ENCODE measurements at places on chromosomes 12 and 14.

DNA sequence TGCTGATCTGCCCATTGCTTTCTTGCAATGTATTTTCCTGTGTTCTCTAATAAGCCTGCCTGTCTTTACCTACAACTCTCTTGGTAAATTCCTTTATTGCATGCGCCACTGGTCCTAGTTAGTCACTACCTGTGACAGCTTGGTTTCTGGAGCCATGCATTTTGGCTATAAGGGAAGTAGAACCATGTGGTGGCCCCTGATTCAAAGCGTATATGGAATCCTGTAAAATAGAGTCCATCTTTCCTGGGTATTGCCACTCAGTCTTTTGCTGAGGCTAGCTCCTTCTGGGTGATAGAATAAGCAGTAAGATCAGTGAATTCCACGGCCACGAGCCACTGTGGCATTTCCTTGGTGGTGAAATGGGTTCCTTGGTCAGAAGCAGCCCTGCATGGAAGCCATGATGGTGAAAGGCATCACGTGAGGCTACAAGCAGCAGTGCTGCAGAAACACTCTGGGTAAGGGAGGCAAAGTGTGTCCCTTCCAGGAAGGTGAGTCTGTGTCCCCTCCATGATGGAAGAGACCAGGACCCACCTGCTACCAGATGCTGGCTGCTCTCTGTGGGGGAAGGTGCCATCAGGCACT lies 19.6 kb downstream of the TNFAIP2 start:
- no peak for DNase-seq

DNA sequence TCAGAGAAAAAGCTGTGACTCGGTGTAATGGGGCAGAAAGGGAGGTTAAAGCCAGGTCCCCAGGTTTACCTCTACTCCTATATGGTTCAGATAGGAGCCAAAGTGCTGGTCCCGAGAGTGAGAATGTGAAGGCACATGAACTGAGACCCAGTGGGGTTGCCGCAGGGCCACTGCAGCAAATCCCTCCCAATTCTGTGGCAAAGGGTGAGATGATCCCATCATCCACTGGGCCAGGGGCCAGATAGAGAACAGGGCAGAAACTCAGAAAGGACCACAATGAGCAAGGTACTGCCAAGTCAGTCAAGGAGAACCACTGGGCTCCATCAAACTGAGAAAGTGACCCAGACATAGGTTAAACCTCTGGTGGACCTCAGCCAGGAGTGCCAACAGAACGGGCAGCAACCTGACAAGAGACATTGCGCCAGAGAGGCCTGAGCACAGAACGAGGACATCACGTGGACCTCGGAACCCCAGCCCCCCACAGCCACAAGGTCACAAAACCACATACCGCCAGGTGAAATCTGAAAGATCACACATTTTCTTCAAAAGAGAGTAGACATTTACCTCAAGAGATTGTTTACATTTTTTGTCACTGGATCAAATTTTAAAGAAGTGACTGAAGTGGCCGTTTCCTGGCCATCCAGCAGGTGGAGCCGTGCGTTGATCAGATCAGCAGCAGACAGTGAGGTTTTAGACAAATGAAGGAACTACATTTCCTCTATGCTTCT lies 20.5 kb upstream of the ITPR2 start:
- DNase-seq, result peak; percentile 73

GRCh38 chr14:90114554-90114953 lies 52.8 kb downstream of the KCNK13 start:
- DNase-seq, result no peak

DNA sequence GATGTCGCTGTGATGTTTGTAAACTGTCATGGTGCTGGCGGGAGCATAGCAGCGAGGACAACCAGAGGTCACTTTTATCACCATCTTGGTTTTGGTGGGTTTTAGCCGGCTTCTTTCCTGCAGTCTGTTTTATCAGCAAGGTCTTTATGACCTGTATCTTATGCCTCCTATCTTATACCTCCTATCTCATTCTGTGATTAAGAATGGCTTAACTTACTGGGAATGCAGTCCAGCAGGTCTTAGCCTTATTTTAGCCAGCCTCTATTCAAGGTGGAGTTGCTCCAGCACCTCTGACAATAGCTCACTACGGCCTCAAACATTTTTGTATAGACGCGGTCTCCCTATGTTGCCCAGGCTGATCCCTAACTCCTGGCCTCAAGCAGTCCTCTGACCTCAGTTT lies 53.7 kb downstream of the B4GALNT3 start:
- no peak for DNase-seq

- peak; percentile 38 for DNase-seq
These were observed 2.3 kb downstream of the KDM2B start for GRCh38 chr12:121578230-121579189.

DNA sequence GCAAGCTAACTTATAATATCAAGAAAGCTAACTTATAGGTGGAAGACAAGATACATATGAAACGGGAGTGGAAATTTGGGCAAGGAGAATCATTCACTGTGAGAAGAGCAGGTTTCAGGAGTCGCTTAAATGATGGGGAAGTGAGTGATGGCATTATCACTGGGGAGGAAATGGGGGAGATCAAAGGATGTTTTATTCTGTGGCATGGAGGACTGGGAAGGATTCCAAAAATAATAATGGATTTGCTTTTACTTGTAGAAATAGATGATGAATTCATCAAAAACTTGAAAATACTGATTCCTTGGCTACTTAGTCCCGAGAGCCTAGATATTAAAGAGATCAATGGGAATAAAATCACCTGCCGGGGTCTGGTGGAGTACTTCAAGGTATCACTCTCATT lies 47.8 kb downstream of the SAV1 start:
- DNase-seq, result no peak

GRCh38 chr12:92899386-92900001 lies 29.6 kb downstream of the EEA1 start:
- peak; percentile 80 for DNase-seq

DNA sequence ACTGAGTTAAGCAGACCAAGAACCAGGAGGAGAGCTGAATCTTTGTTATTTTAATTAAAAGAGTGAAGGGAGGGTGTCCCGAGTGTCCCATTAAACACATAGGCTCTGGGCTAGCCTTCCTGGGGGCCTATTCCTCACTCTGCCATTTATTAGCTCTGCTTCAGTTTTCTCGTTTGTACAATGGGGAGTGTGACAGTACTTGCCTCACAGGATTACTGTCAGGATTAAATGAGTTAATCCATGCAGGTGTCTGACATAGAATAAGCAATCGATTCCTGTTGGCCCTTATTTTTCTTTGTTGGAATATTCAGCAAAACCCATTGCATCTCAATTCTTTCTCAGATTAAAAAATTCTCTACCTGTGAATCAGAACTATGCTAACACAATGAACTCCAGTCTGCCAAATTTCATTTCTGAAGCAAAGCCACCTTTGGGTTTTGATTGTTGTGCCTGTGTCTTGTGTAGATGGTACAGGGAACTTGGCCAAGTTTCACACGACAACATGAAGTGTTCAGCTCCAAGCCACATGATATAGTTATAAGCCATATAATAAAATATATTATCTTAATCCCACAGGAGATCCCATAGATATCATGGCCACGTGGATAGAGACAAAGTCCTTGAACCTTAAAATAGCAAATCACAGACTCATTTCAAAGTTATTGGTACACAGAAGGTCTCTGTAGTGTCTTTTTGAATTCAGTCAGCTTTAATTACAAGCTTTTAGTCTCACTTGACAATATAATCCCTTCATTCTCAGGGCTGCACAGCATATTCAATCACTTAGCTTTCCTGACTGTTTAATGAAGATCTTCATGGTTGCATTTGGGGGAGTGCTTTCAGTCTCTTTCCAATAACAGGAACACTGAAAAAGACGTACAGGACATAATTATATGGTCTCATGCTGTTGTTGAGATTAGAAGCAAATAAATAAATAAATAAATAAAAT lies 34.4 kb upstream of the CRY1 start:
- DNase-seq, result no peak

GRCh38 chr14:46985529-46986380 lies 334.2 kb upstream of the RPL10L start:
- no peak for DNase-seq

- peak; percentile 69 for DNase-seq
These were observed at the start of gene RASSF3 for GRCh38 chr12:64610079-64610659. Gene RASSF3, plus strand, starts transcription at chr12:64610495. Its CDS starts 138 bp downstream, at chr12:64610633.

DNA sequence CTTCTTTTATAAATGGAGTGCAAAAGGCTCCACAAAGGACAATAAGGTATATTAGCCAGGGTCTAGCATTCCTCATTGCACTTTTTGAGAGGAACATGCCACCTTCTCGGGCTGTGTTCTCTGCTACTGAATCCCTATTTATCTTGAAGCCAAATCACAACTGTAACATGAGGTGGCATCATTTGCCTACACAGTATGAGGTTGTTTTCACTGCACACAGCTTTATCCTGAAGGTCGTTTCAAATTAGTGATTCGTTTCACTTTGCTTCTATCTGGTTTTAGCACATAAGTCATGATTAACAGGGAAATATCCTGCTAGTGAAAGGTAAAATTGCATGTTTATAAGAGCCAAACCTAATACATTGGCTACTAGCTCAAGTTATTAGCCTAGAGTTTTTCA lies 153.8 kb downstream of the SLC35F4 start:
- DNase-seq, result no peak

- peak; percentile 21 for DNase-seq
These were observed 30.6 kb upstream of the KICS2 start for GRCh38 chr12:64252681-64253080.

- DNase-seq, result no peak
These were observed 4.0 kb downstream of the NUDT14 start for GRCh38 chr14:105177082-105177481.

DNA sequence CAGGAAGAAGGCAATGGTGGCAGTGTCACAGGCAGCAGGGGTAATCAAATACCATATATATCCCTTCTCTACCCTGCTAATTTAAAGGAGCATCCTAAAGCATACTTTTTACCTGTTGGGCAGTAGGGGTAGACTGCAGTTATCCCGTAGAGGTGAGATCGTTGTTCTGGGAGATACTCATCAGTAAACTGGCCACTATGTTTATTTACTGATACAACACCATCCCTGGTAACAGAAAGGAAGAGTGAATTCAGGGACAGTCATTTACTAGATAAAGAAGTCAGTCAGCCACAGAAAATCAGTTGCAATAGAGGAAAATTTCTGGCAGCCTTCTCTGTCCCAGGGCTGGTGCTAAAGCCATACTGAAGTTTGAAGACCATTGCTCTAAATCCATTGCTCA lies 16.3 kb downstream of the RTRAF start:
- DNase-seq, result no peak

GRCh38 chr14:88541324-88541723 lies 13.5 kb downstream of the PTPN21 start:
- no peak for DNase-seq

- no peak for DNase-seq
These were observed 14.8 kb downstream of the DDX24 start for GRCh38 chr14:94066089-94066676.

DNA sequence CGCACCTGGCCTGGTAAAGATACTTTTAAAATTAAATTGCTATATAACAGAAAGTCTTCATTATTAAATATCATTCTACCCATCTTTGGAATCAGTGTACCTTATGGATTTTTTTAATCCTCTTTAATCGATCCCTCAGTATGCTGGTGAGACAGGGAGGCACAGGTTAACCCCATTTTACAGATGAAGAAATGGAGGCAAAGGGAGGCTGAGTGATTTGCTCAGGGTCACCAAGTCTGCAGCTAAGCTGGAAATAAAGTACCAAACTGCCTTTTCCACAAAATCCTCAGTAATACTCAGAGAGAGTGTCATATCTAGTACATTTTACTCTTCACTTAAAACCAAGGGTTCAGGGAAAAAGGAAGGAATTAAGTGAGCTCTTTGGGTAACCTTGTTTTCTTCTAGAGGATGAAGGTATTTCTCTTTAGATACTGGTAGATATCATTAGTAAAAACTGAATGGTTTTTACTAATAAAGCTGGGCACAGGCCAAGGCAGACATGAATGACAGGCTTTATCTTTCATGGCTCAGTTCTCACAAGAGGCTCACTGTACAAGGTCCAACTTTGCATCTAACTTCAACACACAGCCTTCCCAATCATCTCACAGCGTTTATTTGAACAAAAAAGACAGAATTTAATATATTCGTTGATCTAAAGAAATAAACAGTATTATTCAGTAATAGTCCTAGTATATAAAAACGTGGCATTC lies 35.3 kb upstream of the TTC7B start:
- no peak for DNase-seq

GRCh38 chr12:1922985-1923384 lies 4.5 kb upstream of the CACNA2D4 start:
- no peak for DNase-seq

- DNase-seq, result no peak
These were observed 16.4 kb downstream of the FOS start for GRCh38 chr14:75295061-75295461.

GRCh38 chr14:92945959-92946846 lies 23.3 kb downstream of the CHGA start:
- DNase-seq, result peak; percentile 43

DNA sequence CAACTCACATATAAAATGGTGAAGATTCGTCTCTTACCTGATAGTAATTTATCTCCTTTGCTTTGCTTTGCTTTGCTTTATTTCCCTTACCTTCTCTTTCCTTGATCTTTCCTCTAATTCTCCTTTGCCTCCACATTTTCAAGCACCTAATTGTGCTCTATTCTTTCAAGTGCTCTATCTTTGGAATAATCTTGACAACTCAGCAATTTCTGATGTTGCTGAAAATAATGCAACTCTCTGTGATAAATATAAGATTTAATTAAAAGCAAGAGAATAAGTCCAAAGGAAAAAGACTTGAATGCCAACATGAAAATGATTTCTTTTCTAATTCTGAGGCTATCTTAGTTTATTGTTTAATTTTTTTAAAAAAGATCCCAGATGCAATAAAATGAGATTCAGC lies 139.5 kb upstream of the SYT1 start:
- no peak for DNase-seq

DNA sequence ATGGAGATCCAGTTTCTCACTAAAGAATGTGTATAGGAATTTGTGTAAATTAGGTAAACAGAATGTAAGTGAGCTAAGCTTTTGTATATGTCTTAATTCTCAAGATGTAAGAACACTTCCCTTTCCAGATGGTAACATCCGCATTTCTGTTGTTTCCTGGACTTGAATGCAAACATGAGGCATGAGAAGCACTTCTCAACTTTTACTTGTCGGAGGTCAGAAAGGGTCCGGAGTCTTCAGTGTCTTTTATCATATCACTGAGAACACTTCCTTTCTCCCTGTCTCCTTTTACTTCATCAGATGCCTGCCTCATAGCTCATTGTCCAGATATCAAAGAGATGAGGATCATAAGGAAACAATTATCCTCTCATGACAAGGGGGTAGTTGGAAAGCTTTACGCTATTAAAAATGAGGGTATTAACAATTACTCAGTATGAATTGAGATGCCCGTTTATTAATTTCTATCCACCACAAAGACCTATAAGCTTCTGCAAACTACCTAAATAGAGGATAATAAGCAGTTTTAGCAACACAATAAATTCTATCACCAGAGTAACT lies 214.1 kb upstream of the FLRT2 start:
- DNase-seq, result no peak

DNA sequence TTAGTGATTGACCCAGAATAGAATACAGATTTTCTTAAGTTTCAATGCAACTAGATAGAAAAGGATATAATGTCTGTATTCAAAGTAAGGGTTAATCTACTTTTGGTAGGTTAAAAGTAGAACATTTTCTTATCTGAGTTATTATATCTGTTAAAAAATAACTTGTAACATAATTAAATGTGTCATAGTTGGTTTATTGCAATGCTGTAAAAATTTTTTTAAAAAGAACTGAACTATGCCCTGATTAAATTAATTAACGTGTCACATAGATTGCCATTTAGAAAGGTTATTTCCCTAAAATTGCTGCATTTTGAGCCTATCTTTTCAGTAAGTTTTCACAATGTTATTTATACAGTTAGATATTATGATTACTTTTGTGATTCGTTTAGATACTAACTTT lies 89.2 kb downstream of the PDE3A start:
- DNase-seq, result no peak

GRCh38 chr12:98388126-98388525 lies 127.3 kb upstream of the TMPO start:
- no peak for DNase-seq

Data from muscle of back (tissue), 13 donors.